ENCODE measurements at places on chromosomes 16 and 17.

GRCh38 chr17:67359960-67360791 is 6.2 kb downstream of the PSMD12 start:
- peak; percentile 24 for DNase-seq

- no peak for DNase-seq
Measured at GRCh38 chr17:79785900-79786810, 8.2 kb downstream of the CBX2 start.

GRCh38 chr17:79007504-79008381 is 1.8 kb downstream of the CANT1 start:
- no peak for DNase-seq

DNA sequence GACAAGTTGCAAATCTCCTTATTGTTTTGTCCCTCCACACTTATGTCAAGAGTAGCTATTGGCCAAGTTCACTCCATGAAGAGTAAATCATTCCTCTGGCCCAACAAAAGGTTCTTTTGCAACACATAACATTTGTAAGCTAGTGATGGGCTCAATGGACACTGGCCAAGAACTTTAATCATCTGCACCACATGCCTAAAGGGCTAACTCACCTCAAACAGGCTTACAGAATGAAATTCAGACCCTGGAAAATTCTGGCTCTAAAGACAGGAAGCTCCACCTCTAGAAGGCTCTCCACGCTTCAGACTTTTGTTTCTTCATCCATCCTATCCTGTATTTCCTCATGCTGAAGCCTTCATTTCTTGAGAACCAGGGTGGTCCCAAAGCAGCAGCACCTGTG is 10.9 kb upstream of the ANKFN1 start:
- DNase-seq: peak; percentile 73

DNA sequence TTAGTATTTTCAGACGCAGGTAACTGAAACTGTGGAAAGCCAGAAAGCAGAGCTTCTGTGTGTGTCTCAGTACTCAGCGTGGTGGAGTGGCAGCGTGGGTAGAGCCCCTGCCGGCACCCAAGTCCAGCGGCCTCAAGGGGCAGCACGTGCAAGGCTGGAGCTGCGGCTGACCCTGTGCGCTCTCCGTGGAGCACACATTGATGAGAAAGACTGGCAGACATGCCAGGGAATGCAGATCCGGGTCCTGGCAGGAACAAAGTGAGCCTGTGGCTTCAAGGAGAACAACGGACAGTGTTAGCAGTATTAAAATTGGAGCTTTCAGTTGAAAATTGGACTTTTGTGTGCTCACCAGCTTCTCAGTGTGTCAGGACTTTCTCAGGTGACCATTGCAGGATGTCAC is 23.3 kb downstream of the ZC3H18 start:
- DNase-seq: no peak

All from adipocyte (in vitro differentiated cells).